Stimulated activated CD8-positive, alpha-beta memory T cell treated with anti-CD3 and anti-CD28 coated beads, Interleukin-4, amount 100 ng/mL, for 1 hour (primary cell): ENCODE measurements at places on chromosomes 5 and 9.

- DNase-seq: no peak
These were observed 4.5 kb upstream of the ANGPTL2 start for GRCh38 chr9:127126971-127127370.

DNA sequence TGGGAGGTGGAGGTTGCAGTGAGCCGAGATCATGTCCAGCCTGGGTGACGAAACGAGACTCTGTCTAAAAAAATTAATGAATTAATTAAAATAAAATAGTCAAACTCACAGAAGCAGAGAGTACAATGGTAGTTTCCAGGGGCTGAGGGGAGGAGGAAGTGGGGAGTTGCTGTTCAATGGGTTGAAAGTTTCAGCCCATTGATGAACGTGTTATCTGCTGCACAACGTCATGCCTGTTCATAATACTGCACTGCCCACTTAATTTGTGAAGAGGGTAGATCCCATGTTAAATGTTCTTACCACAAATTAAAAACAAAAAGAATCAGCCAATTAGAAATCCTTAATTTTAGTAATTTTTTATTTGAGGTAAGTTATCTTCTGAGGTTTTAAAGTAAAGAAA is 16.4 kb upstream of the RUFY1 start:
- no peak for DNase-seq

DNA sequence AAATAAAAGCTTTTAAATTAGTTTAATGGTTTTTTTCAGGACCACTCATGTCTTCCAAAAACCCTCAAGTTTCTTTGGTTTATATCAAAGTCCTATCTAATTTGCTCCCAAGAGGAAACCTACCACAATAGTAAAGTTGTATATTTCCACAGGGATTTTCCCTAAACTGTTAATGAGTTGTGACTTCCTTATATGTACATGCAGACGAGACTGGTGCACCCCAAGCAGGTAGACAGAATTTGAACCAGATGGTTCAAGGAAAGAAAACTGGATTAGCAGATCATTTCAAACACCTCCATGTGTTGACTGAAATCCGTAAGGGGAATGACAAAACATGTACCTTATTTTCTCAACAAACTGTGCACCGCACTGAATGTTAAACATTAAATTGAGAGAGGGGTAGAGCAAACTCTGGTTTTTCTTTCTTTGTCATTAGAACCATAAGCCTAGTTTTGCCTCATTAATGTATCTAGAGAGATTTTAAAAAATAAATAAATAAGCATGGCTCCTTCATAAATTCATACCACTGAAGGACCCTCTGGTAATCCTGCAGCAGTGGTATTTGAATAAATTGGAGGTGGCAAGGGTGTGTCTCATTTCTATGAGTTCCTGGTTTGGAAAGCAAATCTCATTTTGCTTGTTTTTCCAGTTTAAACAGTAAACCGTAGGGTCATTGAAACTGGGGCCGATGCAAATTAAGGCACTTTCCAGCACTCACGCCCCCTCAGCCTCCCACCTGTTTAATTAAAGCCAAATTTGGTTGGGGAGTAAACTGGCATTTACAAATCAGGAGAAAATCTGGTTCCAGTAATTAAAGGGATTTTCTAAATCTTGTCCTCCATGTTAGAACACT is 51.1 kb downstream of the ENC1 start:
- no peak for DNase-seq

DNA sequence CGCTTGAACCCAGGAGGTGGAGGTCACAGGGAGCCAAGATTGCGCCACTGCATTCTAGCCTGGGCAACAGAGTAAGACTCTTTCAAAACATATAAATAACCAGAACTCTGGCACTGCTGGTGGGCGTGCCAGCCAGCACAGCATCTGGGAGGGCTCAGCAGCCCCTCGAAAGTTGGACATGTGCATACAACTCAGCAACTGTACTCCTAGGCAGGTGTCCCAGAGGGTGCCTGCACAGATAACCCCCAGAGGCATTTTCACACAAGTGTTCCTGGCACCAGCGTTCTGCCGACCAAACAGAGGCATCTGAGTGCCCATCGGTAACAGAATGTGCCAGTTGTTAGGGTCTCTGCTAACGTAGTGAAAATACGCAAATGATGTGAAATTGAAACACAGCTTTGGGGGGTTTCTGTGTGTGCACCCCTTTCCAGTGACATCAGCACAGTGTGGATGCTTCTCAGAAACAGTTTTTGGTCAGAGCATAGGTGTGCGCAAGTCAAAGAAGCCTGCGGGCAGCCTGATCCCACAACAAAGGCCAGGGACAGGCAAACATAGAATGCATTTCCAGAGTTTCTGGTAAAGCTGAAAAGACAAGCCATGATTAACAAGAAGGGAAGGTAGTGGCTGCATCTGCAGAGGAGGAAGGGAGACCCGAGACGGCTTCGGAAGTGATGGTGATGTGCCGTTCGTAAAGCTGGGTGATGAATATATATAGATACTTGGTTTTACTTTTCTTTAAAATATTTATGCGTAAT is 190.2 kb downstream of the CACNA1B start:
- DNase-seq: no peak

DNA sequence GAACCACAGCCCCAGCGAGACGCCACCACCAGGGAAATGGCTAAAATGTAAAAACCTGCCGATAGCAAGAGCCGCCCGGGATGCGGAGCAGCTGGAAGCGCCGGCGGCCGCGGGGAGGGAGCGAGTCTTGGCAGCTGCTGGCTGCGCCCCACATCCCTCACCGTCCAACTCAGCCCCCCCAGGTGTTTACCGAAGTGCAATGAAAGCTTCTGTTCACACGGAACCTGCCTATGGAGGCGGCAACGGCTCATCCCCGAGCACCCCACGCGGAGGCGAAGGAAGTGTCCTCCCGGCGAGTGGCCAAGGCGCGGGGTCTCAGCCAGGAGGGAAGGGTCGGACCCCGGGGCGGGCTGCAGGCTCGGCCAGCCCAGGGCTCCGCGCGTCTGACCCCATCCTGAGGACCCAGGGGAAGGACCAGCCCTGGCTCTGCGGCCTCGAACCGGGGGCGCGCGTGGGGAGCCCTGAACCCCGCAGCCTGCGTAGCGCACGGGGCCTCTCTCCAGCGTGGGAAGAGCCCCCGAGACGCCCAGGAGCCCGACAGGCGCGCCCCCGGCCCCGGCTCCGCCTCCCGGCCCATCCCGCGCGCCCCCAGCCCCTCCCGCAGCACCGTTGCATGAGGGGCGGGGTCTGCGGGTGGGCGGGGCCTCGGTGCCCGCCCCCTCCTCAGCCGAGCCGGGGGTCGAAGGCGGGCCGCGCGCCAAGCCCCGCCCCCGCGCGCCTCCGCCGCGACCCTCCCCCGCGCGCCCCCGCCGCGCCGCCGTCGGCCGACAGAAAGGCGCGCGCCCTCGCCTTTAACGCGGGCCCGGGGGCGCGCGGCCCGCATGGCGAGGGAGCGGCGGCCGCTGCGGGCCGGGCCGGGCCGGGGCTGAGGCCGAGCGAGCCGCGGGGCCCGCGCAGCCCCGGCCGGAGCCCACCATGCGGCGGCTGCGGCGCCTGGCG is at the start of gene DIPK1B:
DIPK1B (plus strand) TSS at position 822 of the 939 bp plus-strand sequence; CDS start at position 916, 94 bp downstream.
- no peak for DNase-seq

DNA sequence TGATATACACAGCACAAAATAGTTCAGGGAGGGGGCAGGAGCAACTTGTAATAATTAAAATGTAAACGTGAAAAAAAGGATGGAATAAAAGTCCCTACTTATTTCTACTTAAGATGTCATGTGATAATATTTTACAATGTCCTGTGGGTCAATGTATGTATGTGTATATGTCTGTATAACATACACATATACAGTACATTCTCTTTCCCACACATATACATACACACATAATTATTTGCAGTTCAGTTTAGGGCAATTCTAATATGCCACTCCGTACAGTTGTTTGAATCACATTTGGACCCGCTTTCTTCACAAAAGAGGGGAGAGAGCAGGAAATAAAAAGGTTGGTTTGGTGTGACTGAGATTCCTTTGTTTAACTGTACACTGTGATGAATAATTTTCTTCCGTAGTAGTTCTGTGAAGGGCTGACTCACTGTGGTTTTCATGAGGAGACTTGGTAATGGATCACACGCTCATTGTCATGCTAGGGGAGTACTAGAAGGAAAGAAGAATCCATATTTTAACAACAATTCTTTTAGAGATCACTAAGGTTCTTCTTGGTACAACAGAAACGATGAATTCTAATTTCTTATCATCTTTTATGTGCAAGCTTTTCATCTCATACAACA is 26.2 kb upstream of the ACOT12 start:
- no peak for DNase-seq

- no peak for DNase-seq
These were observed 3.5 kb downstream of the PAM start for GRCh38 chr5:102758576-102758975.

- DNase-seq: no peak
These were observed 191.0 kb downstream of the PJA2 start for GRCh38 chr5:109218818-109219217.

DNA sequence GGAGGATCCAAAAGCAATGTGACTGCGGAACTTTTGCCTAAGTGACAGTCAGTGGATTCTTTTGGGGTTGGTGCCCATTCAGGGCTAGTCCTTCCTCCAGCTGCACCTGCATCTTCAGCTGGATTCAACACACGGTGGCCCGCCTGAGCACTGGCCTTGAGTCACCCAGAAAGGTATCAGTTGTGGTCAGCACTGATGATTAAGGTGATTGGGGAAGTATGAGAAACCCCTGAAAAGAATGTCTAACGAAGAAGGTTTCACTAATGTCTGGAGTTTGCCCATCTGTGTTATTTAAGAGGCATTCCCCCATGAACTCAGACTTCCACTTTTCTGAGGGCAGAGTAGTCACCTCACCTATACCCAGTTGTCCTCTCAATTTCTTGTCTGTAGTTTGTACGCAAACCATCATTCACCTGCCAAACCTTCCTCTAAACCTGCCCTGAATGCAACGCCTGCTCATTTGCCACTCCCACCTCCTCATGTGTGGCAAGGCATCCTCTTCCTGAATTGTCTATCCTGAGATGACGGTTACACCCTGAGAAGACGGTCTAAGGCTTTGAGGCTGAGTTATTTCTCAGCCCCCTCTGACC is 27.2 kb downstream of the CSF2 start:
- DNase-seq: no peak

- no peak for DNase-seq
These were observed 19.7 kb downstream of the DNAJA1 start for GRCh38 chr9:33044677-33045282.

GRCh38 chr5:167794121-167794520 is 497.3 kb upstream of the WWC1 start:
- no peak for DNase-seq

- DNase-seq: no peak
These were observed 98.2 kb downstream of the USP20 start for GRCh38 chr9:129933185-129934040.

GRCh38 chr5:17398866-17399835 is 98.9 kb upstream of the TAF11L2 start:
- DNase-seq: no peak

- DNase-seq: no peak
These were observed 42.7 kb downstream of the CAMK2A start for GRCh38 chr5:150246835-150247234.

- DNase-seq: no peak
These were observed 96.7 kb upstream of the ARAP3 start for GRCh38 chr5:141778683-141779082.

GRCh38 chr5:135106610-135107471 is 72.8 kb upstream of the PITX1 start:
- no peak for DNase-seq

- DNase-seq: no peak
These were observed 95.8 kb downstream of the CFAP90 start for GRCh38 chr5:7754997-7755596.

DNA sequence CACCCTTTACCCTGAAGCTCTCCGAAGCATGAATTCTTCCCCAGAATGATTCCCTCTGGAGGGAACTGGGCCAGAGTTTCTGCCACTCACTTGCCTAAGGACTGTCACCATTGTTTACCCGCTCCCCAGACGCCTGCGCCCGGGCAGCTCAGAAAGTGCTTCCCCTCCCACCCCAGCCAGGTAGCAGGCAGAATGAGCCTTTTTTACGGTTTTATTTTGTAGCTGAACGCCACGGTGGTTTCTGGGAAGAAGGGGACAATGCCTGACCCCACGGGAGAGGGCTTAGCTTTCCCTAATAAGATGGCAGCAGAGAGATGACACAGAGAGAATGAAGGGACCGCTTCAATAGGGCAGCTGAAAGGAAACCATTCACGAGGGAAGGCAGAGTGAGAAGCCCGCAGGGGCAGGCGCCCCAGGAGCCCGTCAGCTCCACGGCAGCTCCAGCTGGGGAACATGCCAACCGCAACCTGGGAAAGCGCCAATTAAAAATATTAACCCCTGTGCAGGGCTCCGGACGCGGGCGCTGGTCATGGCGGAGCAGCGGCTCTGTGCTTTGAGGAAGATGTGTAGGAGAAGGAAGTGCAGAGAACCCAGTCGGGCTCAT is 20.4 kb upstream of the NTNG2 start:
- no peak for DNase-seq

DNA sequence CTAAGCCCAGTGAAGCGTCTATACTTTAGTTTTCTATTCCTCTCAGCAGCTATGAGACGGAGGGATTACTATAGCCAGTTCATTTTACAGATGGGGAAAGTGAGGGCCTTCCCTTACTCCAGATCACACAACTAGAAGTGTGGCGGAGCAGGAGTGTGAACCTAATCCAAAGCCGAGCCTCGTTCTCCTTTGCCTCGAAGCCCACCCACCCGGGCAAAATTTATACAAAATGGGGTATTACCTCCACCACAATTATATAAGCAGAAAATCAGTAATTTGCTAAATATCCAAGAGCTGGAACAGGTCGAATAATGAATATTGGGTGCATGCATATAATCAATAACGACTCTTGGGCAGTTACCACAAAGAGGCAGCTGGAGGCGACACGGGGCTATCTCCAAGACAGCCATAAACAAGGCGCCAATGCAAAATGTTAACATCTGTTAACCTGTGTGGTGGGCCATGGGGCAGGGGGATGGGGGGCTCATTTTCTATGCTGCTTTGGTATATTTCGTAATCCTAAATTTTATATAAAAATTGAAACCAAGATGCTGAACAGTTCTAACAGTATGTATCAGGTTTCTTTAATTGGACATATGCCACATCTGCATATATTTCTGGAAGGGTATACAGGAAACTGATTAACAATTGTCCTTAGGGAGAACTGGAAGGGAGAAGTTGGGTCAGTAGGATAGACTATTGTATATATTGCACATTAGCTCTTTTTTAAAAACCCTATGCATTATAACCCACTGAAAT is 1.2 kb upstream of the RNF44 start:
- DNase-seq: no peak

DNA sequence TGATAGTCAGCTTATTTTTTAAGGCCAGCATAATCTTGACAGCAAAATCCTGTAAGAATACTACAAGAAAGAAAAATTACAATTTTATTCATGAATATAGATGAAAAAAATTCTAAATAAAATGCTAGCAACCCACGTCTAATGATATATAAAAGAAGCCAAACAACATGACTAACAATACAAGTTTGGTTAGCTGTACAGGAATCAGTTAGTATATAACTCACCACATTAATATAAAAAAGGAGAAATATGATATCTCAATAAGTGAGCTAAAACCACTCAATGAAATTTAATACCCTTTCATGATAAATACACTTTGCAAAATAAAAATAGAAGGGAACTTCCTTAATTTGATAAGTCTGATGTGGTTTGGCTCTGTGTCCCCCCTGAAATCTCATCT is 139.7 kb upstream of the MAN2A1 start:
- DNase-seq: no peak
